Small intestine (tissue), 16 donors: ENCODE measurements at places on chromosomes 1 and 21.

DNA sequence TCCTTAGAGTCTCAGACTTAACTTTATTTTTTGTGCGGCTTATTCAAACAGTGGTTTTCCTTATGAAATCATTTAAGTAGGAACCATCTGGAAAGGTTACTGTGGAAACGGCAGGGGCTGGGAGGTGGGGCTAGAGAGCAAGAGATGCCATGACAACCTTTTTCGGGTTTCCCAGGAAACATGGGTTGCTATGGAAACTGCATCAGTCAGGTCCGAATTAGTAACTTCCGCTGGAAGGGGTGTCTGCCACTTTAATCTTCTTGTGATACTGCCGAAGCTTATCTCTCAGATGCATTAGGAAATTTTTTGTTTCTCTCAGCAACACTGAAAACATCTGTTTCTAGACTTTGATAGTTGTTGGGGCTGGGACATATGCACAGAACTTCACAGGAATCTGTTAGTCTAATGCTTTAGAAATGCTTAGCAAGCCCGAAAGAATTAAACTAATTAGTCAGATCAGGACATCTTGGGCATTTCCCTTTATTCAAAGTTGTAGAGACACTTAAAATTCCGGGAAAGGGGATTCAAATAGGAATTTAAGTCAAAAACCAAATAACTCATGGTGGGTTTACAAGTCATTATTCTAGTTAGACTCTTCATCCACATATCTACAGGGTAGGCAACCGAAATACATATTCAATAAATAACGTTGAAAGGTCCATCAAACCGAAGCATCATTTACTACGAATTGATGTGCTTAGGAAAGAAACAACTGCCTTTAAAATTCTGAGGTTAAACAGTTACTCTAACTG, 2.6 kb downstream of the KCNA3 start:
- peak; percentile 1 for DNase-seq

DNA sequence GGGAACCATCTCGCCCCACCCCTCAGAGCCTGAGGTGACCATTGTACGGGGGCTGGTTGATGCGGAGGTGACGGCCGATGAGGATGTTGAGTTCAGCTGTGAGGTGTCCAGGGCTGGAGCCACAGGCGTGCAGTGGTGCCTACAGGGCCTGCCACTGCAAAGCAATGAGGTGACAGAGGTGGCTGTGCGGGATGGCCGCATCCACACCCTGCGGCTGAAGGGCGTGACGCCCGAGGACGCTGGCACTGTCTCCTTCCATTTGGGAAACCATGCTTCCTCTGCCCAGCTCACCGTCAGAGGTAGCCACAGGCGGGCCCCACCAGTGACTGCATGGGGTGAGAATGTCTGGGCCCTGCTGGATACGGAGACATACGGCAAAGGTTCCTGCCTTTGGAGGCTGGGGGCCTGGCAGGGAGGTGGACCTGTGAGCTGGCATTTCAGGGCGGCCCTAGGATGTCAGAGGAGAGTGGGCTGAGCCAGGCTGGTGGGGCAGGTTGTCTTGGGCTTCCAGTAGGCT, 98.5 kb downstream of the TRIM11 start:
- DNase-seq, result no peak

DNA sequence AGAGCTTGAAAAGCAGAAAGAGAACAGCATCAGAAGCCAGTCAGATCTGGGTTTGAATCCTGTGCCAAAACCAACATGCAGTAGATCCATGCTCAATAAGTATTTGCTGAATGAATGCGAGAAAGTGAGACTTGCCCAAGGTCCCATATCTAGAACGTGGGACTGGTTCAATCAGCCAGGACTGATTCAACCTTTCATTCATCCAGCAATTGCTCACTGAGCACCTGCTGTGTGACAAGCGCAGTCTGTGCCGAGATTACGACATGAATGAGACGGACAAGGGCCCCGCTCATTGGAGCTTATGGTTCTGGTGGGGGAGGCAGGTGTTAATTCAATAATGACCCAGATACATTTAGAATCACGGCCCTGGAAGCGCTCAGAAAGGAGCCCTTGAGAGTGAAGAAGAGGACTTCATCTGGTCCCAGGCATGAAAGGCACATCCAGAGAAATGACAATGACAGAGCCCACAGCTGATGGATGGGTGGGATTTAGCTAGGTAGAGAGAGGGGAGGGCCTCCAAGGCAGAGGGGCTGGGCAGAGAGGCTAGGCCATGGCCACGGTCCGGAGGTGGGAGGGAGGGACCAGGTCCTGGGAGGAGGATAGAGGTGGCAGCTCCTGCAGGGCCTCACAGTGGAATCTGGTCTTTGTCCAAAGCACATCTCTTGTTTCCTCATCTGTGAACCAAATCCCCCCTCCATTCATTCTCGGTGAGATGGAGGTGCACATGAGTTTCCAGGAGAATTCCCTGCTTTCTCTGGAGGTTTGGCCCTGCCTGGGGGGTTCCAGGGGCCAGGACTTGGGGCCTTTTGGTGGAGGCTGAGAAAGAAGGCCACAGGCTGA, 4.2 kb upstream of the FAM131C start:
- no peak for DNase-seq

- no peak for DNase-seq
Measured at GRCh38 chr1:236469466-236469865, 54.3 kb upstream of the LGALS8 start.
